Endodermal cell (in vitro differentiated cells): ENCODE measurements at places on chromosomes 11 and 22. TPM values are rescaled to one million over a fixed set of nuclear protein-coding genes. Genes with fewer than 3 reads are reported as not detected.

DNA sequence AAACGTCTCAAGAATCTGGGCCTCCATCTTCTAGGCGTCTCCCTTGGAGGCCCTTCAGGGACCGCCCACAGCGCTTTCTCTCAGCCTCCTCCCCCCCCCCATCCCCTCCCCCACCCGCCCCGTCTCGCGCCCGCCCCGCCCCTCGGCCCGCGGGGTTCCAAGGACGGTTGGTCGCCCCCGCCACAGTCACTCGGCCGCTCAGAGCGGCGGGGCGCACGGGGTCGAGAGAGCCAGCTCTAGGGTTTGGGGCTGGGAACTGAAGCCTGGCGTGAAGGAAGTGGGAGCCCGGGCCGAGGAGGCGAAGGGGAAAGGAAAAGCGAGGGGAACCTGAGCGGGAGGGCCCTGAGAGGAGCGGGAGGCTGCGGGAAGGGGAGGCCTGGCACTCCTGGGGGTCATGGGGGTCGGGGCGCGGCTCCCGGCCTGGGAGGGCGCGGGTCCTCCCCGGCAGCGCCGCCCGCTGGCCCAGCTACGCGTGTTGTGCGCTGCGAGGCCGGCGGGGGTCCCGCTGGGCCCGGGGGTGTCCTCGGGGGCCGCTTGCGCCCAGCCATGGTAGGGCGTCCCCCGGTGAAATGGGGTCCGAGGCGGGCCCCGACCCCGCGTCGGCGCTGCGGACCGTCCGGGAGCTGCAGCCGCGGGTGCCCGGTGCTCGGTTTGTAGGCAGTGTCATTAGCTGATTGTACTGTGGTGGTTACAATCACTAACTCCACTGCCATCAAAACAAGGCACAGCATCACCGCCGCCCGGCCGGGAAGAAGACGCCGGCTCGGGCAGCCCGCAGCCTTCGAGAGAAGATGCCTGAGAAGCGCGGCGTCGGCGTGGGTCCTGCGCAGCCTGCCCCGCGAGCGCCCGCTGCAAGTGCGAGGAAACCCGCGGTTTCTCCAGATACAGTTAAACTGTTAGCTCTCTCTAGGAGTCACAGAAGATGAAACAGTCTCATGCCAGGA lies at the start of gene BTG4:
Gene BTG4 (minus strand): TSS at position 91 of the 944 bp plus-strand sequence. CDS start 13,610 bp downstream, outside the sequence.
- peak; percentile 83 for DNase-seq

DNA sequence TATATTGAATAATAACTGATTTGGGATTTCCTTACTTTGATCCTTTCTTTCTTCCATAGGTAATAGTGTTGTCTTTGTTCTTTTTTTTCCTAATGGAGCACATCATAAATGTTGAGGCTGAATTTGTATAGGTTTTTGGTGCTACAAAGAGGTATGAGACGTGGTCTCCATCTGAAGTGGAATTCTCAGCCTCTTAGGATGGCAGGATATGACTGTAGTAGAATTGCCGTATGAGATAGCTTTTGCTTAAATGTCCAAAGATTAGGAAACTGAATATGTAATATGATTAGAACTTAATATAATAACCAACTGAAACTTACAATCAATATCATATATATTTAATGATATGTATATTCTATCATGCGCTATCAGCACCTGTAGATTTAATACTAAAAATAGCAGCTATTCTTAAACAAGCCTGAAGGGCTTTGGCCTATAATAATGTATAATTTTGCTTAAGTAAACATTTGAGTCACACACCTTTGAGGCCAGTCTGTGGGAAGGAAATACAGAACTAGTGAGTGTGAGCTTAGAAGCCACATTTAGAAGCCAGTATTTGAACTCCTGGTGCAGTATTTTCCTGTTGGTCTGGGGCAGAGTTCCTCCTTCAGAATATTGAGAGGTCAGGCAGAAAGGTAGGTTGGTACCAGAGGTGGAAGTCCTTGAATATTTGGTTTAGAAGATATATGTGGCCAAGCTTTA lies 62.6 kb downstream of the SWAP70 start:
- no peak for DNase-seq

GRCh38 chr11:32266601-32267000 lies 168.7 kb downstream of the WT1 start:
- no peak for DNase-seq

DNA sequence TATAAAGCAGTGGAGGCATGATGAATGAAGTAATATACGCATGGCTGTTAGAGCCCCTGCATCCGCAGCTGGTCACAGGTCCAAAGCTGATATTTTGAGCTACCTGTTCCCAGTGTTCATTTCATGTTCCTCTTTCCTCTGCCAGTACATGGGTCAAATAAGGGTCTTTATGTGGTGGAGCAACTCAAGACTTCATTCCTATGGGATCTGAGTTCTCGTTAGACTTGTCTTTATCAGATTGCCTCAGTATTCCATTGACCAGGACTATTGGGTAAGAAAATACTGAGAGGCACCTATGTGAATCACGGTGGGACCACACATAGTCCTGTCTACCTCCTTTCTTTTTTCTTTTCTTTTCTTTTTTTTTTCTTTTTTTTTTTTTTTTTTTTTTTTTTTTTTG lies 25.2 kb downstream of the NCF4 start:
- DNase-seq = no peak

DNA sequence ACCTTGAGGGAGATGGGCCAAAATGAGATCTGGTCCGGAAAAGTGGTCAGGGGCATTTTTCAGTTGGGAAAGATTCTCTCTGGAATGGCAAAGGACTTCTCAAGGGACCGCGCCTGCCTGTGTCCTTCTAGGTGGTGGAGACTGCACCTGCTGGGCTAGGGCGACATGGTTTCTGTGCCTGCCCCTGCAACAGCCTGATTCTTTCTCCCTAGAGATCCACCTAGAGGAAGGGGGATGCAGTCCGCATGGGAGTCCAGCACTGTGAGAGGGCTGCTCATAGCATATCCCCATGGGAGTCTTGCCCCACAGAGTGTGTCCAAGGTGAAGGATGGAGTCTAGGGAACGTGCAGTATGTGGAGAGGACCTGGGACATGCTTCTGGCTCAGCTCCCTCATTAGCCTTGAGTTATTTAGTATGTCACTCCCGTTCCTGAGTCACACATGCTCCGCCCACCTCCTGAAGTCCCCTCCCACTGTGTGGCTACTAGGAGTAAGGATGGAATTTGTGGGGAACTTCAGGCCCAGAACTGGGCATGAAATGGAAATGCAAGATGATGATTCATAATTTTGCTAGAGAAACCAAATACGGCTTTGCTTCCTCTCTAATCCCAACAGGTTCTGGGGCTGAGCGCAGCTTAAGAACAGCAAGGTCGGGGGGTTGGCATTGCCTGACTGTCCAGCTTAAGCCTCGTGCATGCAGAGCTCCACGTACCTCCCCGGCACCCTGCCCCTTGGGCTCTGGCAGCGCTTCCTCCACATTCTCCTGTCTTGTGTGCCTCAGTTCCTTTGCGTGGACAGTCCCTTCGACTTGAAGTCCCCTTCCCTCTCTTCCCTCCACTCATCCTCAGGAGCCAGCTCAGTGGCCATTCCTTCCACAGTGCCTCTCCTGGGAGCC lies 35.0 kb downstream of the GRIK4 start:
- DNase-seq = peak; percentile 79

DNA sequence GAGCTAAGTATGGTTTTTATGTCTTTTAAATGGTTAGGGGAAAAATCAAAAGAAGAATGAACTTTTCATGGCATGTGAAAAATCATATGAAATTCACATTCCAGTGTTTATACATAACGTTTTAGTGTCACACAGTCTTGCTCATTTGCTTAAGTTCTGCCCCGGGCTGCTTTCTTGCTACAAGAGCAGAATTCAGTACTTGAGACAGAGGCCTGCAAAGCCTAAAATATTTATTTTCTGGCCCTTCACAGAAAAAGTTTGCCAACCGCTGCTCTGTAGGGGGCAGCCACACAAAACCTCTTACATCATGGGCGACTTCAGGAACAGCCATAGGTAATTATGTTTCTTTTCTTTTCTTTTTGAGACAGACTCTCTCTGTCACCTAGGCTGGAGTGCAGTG lies 1.0 kb upstream of the ATG2A start:
- DNase-seq = no peak

DNA sequence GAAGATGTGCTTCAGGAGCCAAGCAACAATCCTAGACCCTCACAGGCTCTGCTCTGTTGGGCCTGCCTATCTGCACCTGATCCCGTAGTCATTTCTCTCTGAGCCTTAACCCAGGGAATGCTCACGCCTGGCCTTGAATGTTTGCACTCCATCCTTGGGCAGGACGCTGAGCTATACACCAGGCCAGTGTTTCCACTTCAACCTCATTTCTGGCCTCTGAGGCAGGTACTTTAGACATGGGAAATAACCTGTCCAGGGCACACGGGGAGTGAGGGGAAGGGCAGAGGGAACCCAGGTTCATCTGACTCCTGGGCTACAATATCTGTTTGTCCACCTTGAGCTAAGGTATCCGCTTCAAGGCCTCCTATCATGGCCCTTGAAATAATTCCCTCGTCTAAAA lies 9.9 kb downstream of the RSPH14 start:
- no peak for DNase-seq

- peak; percentile 41 for DNase-seq
These were observed 69.7 kb downstream of the SLC17A6 start for GRCh38 chr11:22407921-22408320.

- no peak for DNase-seq
These were observed 2.7 kb upstream of the KCNA4 start for GRCh38 chr11:30019481-30019880.

GRCh38 chr11:106249617-106250239 lies 172.3 kb downstream of the AASDHPPT start:
- no peak for DNase-seq

DNA sequence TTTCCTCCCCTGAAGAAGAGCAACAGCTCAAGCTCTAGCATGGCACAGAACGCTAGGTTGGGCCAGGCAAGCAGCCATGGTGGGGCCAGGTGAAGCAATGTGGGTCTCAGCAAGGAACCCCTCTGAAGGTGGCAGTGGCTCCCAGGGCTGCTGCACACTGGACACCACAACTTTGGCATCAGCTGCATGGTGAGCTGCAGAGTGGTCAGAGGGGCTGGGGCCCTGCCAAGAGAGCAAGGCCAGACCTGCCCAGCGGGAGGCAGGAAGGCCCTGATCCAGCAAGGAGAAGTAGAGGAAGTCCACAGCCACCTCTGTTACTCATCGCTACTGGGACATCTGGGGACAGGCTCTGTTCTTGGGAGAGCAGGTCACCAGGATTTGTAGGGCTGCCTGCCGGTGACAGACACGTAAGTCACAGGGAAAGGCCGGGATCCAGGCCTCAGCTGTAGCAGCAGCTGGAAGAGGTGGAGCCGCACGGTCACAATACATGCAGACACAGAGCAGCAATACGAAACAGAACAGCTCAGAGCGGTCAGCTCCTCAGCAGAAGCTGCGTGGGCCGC lies 12.4 kb downstream of the CYB561A3 start:
- DNase-seq = no peak

GRCh38 chr11:69240332-69241074 lies 53.5 kb upstream of the MYEOV start:
- DNase-seq = peak; percentile 77

- DNase-seq = no peak
These were observed 3.5 kb upstream of the CELSR1 start for GRCh38 chr22:46540874-46541273.

GRCh38 chr22:27470169-27470772 lies 331.3 kb downstream of the MN1 start:
- DNase-seq = no peak

DNA sequence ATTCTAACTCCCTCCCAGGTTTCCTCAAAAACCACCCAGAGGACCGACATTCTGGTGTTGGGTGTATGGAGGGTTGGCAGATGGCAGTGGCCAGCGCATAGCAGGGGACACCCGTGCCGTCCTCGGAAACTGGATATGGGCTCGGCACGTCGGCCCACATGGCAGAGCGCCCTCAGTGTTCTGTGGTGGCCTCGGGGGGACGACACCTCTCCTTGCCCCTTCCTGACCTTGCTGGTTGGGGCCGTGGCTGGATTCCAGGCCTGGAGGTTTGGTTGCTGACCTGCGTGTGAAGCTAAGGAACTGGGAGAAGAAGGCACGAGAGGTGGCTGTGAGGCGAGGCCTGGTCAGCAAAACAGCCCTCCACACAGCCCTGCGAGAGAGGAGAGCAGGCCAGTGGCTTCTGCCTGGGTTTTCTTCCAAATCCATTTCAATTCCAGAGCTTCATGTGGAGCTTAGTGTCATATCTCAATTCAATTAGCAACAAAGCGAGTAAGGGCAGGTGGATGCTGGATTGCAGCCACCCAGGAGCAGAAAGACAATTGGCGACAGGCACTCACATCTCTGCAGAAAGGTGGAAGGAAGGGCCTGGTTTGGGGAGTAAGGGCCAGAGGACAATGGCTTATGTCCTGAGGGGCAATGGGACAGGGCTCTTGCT lies 478.4 kb downstream of the BRD1 start:
- peak; percentile 34 for DNase-seq

DNA sequence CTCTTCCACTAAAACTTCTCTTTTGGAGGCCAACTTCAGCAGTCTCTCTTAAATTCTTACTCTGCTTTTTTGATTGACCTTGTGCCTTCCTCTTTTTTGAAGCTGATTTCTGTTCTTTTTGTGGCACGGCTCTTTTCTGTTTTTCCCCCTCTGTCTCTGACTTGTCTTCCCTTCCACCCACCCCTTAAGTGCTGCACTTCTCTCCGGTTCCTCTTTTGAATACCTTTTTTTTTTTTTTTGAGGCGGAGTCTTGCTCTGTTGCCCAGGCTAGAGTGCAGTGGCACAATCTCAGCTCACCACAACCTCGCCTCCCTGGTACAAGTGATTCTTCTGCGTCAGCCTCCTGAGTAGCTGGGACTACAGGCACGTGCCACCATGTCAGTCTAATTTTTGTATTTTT lies 211.9 kb downstream of the BLID start:
- no peak for DNase-seq

GRCh38 chr22:29308148-29308790 lies 1.8 kb downstream of the GAS2L1 start:
- DNase-seq = no peak

DNA sequence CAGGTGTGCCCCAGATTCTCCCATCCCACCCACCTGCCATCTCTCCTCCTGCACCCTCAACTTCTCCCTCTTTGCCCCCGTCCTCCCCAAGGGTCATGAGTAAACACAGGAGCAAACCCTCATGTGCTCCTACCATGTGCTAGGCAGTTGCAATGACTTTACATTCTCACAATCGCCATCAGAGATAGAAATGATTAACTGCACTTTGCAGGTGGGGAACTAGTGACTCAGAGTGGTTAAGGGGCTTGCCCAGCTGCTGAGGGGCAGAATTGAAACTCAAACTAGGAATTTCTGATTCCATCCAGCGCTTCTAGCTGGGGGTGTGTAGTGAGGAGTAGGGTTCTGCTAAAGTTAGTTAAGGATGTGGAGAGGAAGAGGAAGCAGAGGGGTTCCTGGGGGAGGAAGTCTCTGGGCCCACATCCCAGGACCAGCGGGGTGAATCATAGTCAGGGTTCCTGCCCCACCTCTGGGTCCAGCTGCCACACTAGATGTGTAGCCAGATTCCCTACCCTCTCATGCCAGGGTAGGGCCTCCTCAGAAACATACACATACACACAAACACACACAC lies 16.0 kb upstream of the PRG2 start:
- DNase-seq = no peak

GRCh38 chr11:66011239-66011784 lies 496 bp upstream of the CST6 start:
- DNase-seq = peak; percentile 88

- DNase-seq = no peak
These were observed 28.3 kb downstream of the POLDIP3 start for GRCh38 chr22:42586381-42586780.

CASTOR1 gene
- 12.9 and 19.2 TPM in 2 replicates for total RNA-seq

VPREB1 gene
- total RNA-seq = not detected in 3 replicates

CDHR5 gene
- total RNA-seq = 0.27 TPM in 1 of 3 replicates, not detected in the others

GRM5 gene
- total RNA-seq = 0.09 TPM in 2 replicates

KCNQ1OT1 gene
- total RNA-seq = 5.2 to 5.5 TPM (median 5.4 TPM) in 3 replicates

FXYD2 gene
- total RNA-seq = 2.0 to 3.0 TPM (median 2.5 TPM) in 3 replicates

SYNGR1 gene
- 36.3 to 39.5 TPM (median 37.9 TPM) in 3 replicates for total RNA-seq

RIC3 gene
- total RNA-seq = 19.9 and 25.3 TPM in 2 replicates

P4HA3 gene
- total RNA-seq = not detected in 2 replicates

OR5D16 gene
- not detected in 2 replicates for total RNA-seq

KCNE3 gene
- 9.0 and 11.2 TPM in 2 replicates for total RNA-seq
